ENCODE measurements at places on chromosomes 5 and 9. TPM values are rescaled to one million over a fixed set of nuclear protein-coding genes. Genes with fewer than 3 reads are reported as not detected.

The PCDHA5 gene
- total RNA-seq, result not detected

DNA sequence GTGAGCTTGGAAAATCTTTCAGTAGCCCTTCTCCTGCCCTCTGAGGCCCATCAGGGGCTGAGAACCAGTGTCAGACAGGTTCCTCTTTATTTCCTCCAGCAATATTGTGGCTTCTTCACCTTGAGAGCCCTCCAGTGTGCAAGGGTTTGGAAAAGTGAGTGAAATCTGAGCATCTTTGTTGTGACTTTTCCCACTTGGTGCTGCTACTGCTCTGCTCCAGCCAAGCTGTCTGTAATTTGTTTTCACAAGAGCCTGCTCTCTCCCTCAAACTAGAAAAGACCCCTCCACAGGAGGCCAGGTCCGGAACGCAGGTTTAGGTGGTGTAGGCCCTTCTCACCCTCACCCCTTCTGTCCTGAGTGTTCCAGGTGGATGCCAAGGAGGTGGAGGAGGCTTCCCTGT, 57.4 kb upstream of the SPRY4 start:
- H3K27me3 ChIP-seq, result no peaks in the 10 kb centered on the region
- no peak for DNase-seq
- no peaks in the 10 kb centered on the region for H3K36me3 ChIP-seq
- no peak overlapping the region for H3K4me3 ChIP-seq
- H3K4me1 ChIP-seq, result peaks cover 3% of the 10 kb centered on the region
- H3K27ac ChIP-seq, result no peak overlapping the region

- no peak overlapping the region for H3K4me3 ChIP-seq
- no peaks in the 10 kb centered on the region for H3K27me3 ChIP-seq
- H3K36me3 ChIP-seq, result no peaks in the 10 kb centered on the region
These were observed 597.3 kb downstream of the TLE1 start for GRCh38 chr9:81092057-81092456.

- H3K4me1 ChIP-seq, result peaks cover 25% of the 10 kb centered on the region
- H3K27me3 ChIP-seq, result no peaks in the 10 kb centered on the region
- H3K36me3 ChIP-seq, result peaks cover 46% of the 10 kb centered on the region
- DNase-seq, result no peak
- H3K27ac ChIP-seq, result peak overlapping the region; percentile 17
These were observed 4.8 kb downstream of the ORM2 start for GRCh38 chr9:114334490-114334889.

GRCh38 chr9:9079473-9079872, 1279.9 kb upstream of the DMAC1 start:
- H3K27ac ChIP-seq, result no peak overlapping the region
- no peak for DNase-seq
- H3K27me3 ChIP-seq, result no peaks in the 10 kb centered on the region

GRCh38 chr9:113807173-113808061, 68.7 kb upstream of the ZNF618 start:
- H3K4me1 ChIP-seq, result peaks cover 2% of the 10 kb centered on the region
- H3K4me3 ChIP-seq, result no peak overlapping the region
- no peak for DNase-seq
- no peak overlapping the region for H3K27ac ChIP-seq
- peaks cover 5% of the 10 kb centered on the region for H3K27me3 ChIP-seq
- no peaks in the 10 kb centered on the region for H3K36me3 ChIP-seq

The TSSK1B gene
- total RNA-seq, result not detected

The TTC23L gene
- total RNA-seq, result 0.69 TPM

The GFRA3 gene
- not detected for total RNA-seq

- no peak overlapping the region for H3K4me3 ChIP-seq
- H3K27me3 ChIP-seq, result peaks cover 26% of the 10 kb centered on the region
- H3K27ac ChIP-seq, result no peak overlapping the region
- H3K36me3 ChIP-seq, result no peaks in the 10 kb centered on the region
These were observed 79.4 kb downstream of the GAS1 start for GRCh38 chr9:86867804-86868313.

The TMEM171 gene
- not detected for total RNA-seq

The SLC23A1 gene
- 0.34 TPM for total RNA-seq

The PCDHGB2 gene
- total RNA-seq, result 0.47 TPM

The PCDHB10 gene
- not detected for total RNA-seq

The REEP2 gene
- 0.75 TPM for total RNA-seq

DNA sequence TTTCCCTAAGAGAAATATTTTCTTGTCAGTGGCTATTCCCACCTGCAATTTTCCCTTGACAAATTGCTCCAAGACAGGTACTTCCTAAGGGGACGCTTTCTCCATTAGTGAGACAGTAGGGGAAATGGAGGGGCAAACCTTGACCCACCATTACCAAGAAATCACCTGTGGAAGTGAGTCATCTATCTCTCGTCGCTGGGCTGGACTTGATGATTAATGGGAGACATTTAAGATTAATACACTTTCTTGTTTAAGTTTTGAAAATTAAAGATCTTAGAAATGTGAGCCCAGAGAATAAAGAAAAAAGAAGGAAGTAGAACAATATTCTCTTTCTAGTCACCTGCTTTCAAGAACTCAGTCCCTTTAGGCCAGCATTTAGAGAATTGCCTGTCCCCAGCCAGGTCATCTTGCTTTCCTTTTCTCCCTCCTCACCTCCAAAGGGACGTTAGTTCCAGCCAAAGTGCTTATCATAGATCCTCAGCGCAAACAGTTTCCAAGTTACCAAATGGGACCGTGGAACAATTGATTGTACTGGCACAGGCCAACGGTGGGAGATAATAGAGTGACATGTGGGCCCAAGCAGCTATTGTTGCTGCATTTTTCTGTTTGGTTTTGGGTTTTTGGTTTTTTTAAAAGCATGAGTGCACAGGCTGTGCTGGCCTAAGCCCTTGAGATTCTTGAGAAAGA, 284.4 kb downstream of the ENC1 start:
- H3K36me3 ChIP-seq, result no peaks in the 10 kb centered on the region
- H3K4me1 ChIP-seq, result no peaks in the 10 kb centered on the region
- H3K4me3 ChIP-seq, result no peak overlapping the region
- no peak for DNase-seq

GRCh38 chr9:113568081-113568435, 104.5 kb downstream of the RGS3 start:
- H3K36me3 ChIP-seq, result no peaks in the 10 kb centered on the region
- H3K27me3 ChIP-seq, result no peaks in the 10 kb centered on the region
- H3K27ac ChIP-seq, result no peak overlapping the region
- H3K4me1 ChIP-seq, result peaks cover 50% of the 10 kb centered on the region

DNA sequence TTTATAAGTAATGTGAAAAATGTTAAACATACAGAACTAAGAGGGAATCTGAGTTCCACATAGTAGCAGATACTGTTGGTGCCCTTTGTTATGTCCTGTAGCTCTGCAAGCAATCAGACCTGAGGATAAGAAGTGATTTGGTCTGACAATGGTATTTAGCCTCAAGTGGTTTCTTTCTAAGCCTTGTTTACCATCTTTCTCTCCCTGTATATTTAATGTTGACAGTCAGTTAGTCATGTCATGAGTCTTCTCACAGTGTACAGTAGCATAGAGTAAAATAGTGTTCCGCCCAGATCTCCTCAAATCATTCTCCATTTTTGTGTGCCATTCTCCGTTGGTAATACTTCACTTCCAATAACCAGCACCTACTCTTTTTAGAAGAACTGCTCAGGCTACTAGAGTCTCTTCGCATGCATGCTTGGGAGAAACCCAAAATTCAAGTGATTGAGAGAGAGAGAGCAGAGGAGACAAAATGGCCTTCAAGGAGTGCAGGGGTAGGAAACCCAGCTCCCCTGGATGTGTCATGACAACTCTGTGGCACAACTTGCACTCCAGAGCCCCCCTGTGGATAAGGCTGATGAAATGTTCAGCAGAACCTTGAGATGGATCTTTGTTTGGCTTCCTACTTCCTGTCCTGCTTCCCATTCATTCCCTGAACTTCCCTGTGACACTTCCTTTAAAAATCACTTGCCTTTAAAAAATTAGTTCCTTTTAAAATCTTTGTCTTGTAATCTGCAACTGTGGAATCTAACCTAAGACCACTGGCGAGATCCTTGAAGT, 129.2 kb upstream of the FST start:
- H3K36me3 ChIP-seq, result no peaks in the 10 kb centered on the region
- H3K27me3 ChIP-seq, result peaks cover 7% of the 10 kb centered on the region
- H3K4me3 ChIP-seq, result no peak overlapping the region
- no peaks in the 10 kb centered on the region for H3K4me1 ChIP-seq
- no peak overlapping the region for H3K27ac ChIP-seq

DNA sequence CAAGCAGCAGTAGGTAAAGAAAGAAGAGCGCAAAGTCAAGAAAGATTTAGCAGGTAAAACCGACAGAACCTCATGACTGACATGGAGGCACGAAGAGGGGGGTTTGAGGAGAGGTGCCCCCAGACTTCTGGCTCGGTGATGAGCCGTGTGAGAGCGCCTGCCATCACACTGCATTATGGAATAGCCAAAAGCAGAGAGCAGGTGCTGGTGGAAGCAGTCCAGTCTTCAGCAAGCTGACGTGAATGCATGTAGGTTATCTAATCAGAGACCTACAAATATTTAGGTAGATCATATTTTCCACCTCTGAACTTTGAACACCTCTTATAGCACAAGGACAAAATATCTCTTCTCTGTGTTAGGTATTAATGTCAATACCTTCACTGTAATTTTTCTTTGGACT, 68.4 kb downstream of the RNF130 start:
- H3K27me3 ChIP-seq, result no peaks in the 10 kb centered on the region
- no peak for DNase-seq
- peaks cover 8% of the 10 kb centered on the region for H3K4me1 ChIP-seq
- H3K4me3 ChIP-seq, result no peak overlapping the region
- peak overlapping the region; percentile 55 for H3K27ac ChIP-seq

The LIX1 gene
- total RNA-seq, result not detected

DNA sequence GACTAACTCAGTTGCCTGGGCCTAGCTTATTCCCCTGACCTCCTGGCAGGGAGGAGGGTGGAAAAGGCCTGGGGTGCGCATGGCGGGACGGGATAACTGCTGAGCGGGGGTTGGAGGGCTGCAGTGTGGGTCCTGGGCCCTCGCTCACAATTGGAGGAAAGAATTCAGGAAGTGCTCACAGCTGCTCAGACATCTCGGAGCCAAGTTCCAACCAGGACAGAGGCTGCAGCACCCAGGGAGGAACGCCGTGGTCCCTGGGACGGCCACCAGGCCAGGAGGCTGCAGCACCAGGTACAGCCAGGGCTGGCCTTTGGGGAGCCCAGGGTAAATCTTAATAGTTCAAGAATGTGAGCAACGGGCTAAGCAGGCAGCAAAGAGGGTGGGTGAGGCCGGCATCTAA, at the start of gene SPAAR:
Gene SPAAR (plus strand): TSS at position 217 of the 400 bp plus-strand sequence. CDS start 974 bp downstream, outside the sequence.
- peak within 1 kb of the TSS; percentile 98 for H3K27ac ChIP-seq
- no peaks in the 10 kb centered on the region for H3K36me3 ChIP-seq
- H3K4me3 ChIP-seq, result peak within 1 kb of the TSS; percentile 86

- no peaks in the 10 kb centered on the region for H3K36me3 ChIP-seq
- H3K4me1 ChIP-seq, result peaks cover 2% of the 10 kb centered on the region
- H3K27ac ChIP-seq, result no peak overlapping the region
- no peak overlapping the region for H3K4me3 ChIP-seq
These were observed 545.8 kb downstream of the CSNK1G3 start for GRCh38 chr5:124057724-124058231.

GRCh38 chr5:37248421-37248969, 681 bp downstream of the CPLANE1 start:
- H3K4me3 ChIP-seq, result peak overlapping the region; percentile 87
- H3K36me3 ChIP-seq, result peaks cover 3% of the 10 kb centered on the region
- H3K27ac ChIP-seq, result peak overlapping the region; percentile 73
- peaks cover 17% of the 10 kb centered on the region for H3K4me1 ChIP-seq
- DNase-seq, result peak; percentile 0

The LCN1 gene
- not detected for total RNA-seq

The CNTNAP3 gene
- not detected for total RNA-seq

GRCh38 chr9:20725675-20726074, 41.6 kb downstream of the FOCAD start:
- DNase-seq, result no peak
- no peak overlapping the region for H3K4me3 ChIP-seq
- H3K27me3 ChIP-seq, result no peaks in the 10 kb centered on the region
- H3K27ac ChIP-seq, result no peak overlapping the region

DNA sequence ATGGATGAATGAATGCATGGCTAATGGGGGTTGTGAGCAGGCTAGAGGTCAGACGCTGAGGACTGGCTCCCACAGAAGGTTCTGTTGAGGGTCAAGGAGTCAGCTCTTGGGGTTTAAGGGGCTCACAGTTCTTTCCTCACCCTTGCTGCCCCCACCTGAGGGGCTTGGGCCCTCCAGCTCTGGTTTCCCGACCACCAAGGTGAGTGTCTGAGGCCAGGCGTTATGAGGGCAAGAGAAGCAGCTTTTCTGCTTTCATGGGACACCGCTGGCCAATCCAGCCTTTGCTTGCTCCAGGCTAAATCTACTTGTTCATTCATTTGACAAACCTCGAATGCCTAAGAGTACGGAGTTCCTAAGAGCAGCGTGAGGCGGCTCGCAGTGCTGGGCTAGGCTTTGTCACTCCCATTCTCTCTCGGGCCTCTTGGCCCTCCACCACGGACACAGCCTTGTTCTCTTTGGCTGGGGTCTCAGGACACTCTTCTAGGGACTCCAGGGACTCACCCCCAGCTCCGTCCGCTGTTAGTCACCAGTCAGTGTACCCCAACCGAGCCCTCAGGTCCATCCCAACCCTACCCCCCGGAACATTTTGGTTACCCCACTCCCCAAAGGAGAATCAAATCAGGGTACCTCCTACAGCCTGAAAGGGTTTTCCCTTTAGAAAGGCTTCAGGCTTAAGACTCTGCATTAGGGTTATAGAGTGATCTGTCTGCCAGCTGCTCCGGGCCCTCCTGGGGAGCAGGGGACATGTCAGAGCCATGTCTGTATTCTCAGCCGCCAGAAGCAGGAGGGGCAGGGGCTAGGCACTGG, 210.1 kb upstream of the MVB12B start:
- H3K4me3 ChIP-seq, result no peak overlapping the region
- no peaks in the 10 kb centered on the region for H3K4me1 ChIP-seq
- no peaks in the 10 kb centered on the region for H3K27me3 ChIP-seq
- H3K36me3 ChIP-seq, result no peaks in the 10 kb centered on the region
- no peak for DNase-seq
- no peak overlapping the region for H3K27ac ChIP-seq

DNA sequence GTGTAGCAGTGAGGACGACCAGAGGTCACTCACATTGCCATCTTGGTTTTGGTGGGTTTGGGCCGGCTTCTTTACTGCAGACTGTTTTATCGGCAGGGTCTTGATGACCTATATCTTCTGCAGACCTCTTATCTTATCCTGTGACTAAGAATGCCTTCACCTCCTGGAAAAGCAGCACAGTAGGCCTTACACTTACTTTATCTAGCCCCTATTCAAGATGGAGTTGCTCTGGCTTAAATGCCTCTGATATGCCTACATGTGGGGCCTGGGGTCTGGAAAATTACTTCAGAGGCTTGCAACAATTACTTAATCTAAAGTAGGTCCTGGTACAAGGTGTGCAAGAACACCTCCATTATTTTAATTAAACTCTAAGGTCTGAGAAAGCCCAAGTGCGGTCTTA, 86.9 kb upstream of the IL12B start:
- peaks cover 16% of the 10 kb centered on the region for H3K4me1 ChIP-seq
- H3K4me3 ChIP-seq, result no peak overlapping the region
- no peak overlapping the region for H3K27ac ChIP-seq
- no peak for DNase-seq
- no peaks in the 10 kb centered on the region for H3K27me3 ChIP-seq

The IFNA7 gene
- not detected for total RNA-seq

DNA sequence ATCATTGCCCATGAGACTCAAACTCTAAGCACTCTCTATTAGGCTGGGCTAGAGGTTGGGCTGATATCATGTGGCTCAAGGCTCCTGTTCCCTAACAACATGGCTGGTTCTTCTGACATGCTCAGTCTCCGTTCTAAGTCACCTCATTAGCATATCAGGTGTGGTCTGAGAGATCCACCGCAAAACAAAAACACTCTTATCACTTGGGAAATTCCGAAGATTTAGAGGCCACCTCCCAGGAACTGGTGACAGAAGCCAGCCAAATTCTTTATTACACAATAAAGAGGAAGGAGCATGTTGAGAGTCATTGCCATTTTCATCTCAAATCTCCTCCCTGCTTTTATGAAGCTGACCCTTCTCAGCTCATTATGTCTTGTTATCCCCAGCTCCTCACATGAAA, 107.6 kb downstream of the MSX2 start:
- no peaks in the 10 kb centered on the region for H3K4me1 ChIP-seq
- DNase-seq, result no peak

Data from naive thymus-derived CD8-positive, alpha-beta T cell (primary cell).